Stomach (tissue), 19 donors: ENCODE measurements at places on chromosomes 11 and 22. TPM values are rescaled to one million over a fixed set of nuclear protein-coding genes. Genes with fewer than 3 reads are reported as not detected.

CDHR5 gene
- total RNA-seq, result 2.9 TPM

DNA sequence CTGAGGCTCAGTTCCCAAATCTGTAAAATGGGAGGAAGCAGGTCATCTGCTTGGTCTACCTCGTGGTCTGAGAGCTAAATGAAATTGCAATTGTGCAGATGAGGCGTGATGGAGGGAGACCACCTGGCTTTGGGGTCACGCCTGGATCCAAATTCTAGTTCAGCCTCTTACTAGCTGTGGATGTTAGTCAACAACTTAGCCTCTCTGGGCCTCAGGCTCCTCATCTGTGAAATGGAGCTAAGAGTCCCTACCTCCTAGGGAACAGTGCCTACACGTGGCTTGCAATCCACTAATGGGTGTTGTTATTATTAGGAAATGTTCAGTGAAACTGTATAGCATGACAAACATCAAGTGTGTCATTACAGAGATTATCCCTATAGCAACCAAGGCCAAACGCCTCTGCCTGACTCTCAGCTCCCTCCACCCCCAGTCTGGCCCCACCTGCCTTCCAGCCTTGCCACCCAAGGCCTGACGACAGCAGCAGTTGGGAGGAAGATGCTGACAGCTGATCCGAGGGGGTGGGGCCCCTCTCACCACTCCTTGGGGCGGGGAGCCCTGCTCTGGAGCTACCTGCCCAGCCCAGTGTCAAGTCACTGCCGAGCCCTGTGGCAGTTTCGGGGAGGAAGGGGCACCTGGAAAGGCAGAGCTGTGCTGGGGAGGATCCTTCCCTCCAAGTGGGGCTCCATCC, 1.7 kb upstream of the RHOD start:
- peak; percentile 74 for DNase-seq

GRCh38 chr11:35115688-35116030, 23.3 kb upstream of the CD44 start:
- no peak for DNase-seq

GP1BB gene
- total RNA-seq, result not detected

RFPL1 gene
- total RNA-seq, result not detected

DNA sequence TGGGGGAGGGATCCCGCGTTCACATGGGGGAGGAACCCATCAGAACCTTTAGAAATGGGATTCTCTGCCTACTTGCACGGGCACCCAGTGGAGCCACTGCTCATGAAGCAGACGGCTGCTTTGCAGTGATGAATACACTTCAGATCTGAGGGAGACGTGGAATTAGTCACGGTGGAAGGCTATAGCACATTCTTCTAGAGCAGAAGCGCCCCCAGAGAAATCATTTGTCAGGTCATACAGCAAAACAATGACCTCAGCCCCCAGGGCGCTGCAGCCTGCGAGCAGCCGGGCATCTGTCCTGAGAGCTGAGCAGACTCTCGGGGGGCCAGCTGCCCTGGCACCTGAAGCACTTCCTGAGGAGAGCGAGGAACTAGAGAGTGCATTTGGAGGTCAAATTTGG, 12.7 kb downstream of the TP53AIP1 start:
- no peak for DNase-seq

- DNase-seq, result no peak
Observed at GRCh38 chr11:8368194-8368593, 104.5 kb upstream of the LMO1 start.

DNA sequence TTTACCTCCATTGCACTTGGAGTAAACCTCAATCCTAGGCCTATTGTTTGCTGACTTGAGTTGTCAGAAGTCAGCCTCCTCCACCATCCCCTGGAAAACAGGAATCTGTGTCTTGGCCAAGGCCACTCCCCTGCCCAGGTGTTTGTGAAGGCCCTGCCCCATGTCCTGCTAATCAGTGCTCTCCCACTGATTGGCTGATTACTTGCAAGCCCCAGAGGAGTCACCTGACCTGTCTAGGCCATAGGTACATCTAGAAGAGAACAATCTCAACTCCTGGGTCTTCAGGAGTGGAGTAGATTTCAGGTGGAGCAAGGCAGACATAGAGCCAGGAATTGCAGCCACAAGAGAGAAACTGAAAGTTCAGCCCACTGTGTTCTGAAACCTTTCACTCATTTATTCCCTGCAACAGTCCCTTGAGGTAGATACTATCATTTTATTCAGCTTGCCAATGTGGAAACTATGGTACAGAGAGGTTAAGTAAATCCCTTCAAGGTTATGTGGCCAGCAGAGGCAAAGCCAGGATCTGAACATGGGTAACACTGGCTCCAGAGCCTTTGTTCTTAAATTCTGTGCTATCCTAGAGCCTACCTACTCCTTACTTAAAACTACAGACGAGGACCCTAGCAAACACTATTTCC, 10.4 kb downstream of the OAF start:
- DNase-seq, result peak; percentile 84

GRCh38 chr22:44085743-44086270, 61.7 kb downstream of the PARVB start:
- peak; percentile 77 for DNase-seq

- no peak for DNase-seq
Observed at GRCh38 chr11:128195756-128196155, 391.6 kb downstream of the ETS1 start.

- no peak for DNase-seq
Observed at GRCh38 chr22:36343070-36343719, 44.6 kb downstream of the MYH9 start.

PAMR1 gene
- 0.58 TPM for total RNA-seq

- DNase-seq, result no peak
Observed at GRCh38 chr11:2133241-2134021, 5.8 kb downstream of the IGF2 start.

- peak; percentile 99 for DNase-seq
Observed at GRCh38 chr11:58578635-58579191, at the start of gene ZFP91. Gene ZFP91 (plus strand): TSS chr11:58579063. CDS start chr11:58579282, 219 bp downstream.

GRCh38 chr11:134901542-134901941, 489.5 kb upstream of the B3GAT1 start:
- DNase-seq, result no peak

DNA sequence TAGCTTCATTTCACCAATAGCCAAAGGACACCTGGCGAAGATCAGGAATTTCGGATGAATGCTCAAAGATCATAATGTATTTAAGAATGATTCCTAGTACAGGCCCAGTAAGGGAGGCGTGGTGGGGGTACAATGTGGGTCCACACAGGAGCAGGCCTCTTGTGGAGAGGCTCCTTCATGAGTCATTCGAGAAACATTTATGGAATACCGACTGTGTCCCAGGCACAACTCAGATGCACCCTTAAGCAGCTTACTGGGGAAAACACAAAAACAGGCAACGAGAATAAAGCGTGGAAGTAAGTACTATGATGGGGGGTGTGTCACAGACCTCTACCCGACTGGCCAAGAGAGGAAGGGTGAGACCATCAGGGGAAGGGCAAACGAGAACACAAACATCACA, 44.5 kb downstream of the SMCO4 start:
- DNase-seq, result no peak

- DNase-seq, result no peak
Observed at GRCh38 chr11:34860034-34860433, 56.1 kb downstream of the APIP start.

- DNase-seq, result no peak
Observed at GRCh38 chr11:19328586-19329311, 88.0 kb upstream of the E2F8 start.

TSGA10IP gene
- total RNA-seq, result not detected

DNA sequence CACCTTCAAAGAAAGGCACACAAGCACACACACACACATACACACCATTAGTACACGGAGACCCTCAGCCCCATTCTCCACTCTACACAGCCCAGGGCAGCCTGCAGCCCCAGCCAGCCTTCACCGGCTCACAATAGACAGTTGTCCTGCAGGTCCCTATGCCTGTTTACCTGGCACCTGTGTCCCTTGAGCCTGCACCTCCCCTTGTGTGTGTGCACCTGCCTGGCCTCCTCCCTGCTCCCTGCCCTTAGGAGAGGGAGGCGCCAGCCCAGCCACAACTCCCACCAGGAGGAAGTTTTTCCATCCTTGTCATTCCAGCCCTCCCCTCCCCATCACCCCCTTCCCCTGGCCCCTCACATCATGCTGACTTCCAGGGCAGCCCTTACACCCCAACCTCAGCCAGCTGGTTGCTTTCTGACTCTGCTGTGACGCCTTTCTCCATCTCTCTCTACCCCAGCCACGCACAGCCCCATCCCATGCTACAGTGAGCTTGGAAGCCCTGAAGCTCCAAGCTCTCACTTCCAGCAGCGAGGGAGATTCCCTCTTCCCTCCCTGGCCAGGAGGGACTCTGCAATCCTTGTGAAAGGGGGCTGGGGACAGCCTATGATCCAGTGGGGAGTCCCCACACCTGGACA, 4.4 kb downstream of the AHNAK start:
- peak; percentile 54 for DNase-seq

- peak; percentile 85 for DNase-seq
Observed at GRCh38 chr22:46737976-46738646, at the start of gene CERK. Gene CERK (minus strand): TSS chr22:46738252. CDS start chr22:46738148, 104 bp downstream.

GRCh38 chr11:875769-876301, 33.2 kb downstream of the TSPAN4 start:
- DNase-seq, result no peak

- DNase-seq, result no peak
Observed at GRCh38 chr22:45534339-45535192, 31.9 kb downstream of the FBLN1 start.

HEPN1 gene
- not detected for total RNA-seq

MUS81 gene
- 81.1 TPM for total RNA-seq

DNA sequence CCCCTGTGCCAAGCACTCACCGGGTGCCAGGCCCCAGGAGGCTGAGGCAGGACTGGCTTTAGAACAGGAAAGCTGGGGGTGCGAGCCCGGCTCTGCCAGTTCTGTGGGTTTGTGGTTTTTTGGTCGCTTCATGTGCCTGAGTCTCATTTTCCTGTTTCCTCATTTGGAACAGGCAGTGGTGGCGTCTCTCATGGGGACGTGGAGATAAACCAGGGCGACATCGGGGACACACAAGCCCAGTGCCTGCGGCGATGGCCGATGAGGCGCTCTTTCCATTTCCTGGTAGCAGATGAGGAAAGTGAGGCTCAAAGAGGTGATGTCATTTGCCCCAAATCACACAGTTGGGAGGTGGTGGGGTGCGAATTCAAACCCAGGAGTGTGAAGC, 20.8 kb upstream of the CHKA start:
- DNase-seq, result no peak

TMEM135 gene
- 202 TPM for total RNA-seq

SCARF2 gene
- total RNA-seq, result 6.4 TPM

DNA sequence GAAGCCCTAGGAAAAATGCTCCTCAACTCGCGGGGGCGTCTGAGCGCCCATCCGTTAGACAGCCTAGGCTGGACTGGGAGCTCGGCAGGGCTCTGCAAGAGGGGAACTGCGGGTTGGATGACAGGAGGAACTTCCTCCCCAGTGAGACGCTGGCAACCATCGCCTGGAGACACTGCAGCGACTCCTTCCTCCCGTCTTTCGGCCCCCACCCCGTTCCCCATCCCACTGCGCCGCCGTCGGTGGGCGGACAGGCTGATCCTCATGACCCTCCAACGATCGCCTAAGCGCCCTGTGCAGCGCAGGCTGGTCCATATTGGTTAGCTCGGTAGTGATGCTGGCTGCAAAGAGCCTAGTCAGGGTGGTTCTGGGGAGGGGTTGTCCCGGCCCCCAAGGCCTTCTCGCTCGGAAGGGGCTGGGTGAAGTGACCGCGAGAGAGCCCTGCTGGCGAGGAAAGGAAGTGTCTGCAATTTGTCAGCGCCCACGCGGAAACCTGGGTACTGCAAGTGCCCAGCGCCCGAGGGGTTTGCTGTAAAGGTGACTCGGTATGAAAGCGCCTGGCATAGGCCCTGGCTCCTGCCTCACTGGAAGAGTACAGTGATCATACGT, 638 bp downstream of the NRGN start:
- DNase-seq, result peak; percentile 55

DNA sequence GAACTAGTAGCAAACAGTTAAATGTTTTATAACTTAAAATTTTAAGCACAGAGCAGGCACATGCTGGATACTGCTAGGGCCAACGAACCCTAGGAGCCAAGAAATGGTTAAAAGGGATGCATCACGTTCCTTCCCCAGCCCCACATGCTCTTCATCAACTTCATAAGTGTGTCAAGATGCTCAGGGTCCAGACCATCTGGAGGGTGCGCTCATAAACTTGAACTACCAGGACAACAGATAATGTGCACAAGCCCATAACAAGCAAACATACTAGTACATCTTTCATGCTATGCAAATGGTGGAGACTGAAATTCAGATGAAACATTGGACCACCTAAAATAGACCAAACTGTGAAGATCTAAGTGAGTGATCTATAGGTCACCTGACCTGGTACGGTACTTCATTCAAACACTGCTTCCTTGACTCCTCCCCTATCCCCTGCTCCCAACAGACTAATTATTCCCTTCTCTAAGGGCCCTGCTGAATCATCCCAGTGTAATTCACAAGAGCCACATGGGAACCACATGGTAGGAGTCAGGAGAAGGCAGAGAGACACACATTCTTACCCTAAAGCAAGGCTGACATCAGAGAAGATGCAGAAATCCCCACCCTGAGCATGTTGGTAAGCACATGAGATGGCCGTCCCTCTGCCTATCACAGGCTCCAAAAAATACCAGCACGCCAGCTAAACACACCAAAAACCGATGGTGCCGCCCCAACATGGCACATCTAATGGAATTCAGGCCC, 83.9 kb downstream of the ETS1 start:
- DNase-seq, result no peak

- no peak for DNase-seq
Observed at GRCh38 chr11:115506954-115507675, 2.9 kb upstream of the CADM1 start.

DNA sequence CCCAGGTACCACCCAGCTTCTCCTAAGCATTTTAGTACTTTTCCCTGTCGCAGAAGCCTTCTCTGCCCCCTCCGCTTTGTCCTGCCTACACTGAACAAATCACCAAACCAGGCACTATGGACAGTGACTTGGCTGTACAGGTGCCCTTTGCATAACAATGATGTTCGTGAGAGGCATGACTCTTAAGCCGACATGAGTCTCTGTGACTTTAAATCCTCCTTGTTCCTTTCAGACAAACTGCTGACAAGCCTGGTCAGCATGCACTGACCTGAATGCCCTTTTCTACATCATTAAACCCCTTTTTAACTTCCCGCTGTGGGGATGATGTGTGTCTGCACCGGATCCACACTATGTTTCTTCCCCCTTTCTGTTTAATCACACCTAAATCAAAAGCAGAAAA, 16.6 kb downstream of the CAVIN3 start:
- no peak for DNase-seq

GRCh38 chr11:126978911-126979310, 21.7 kb downstream of the KIRREL3 start:
- DNase-seq, result no peak

GRCh38 chr22:50437511-50438304, 37.1 kb downstream of the SBF1 start:
- DNase-seq, result no peak

GRCh38 chr11:66509131-66509561, 1.3 kb upstream of the BBS1 start:
- no peak for DNase-seq

DNA sequence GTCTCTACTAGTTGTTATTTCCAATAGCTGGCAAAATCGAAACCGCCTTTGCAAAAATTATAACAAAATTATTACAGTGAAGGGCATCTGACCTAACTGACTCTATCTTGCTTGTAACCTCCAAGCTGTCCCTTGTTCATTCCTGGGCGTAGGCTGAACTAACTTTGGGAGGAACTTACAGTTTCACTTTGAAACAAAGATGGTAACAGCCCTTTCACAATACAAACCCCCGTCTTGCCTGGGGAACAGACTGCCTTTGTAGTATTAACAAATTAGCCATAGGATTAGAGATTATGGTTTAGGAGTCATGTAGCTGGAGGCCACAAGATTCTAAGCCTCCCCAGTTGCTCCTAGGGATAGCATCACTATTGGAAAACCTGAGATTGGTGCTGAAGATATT, 131.6 kb upstream of the HSD17B12 start:
- DNase-seq, result no peak

- no peak for DNase-seq
Observed at GRCh38 chr11:61007383-61007955, 36.0 kb downstream of the CD6 start.
